ENCODE measurements at places on chromosomes 3 and 15.

- no peak for DNase-seq
Observed at GRCh38 chr15:63603516-63603915, 6.3 kb downstream of the FBXL22 start.

- DNase-seq = no peak
Observed at GRCh38 chr15:33163816-33164215, 30.7 kb downstream of the FMN1 start.

GRCh38 chr15:65311760-65312159, 7.3 kb downstream of the RNU5B-1 start:
- no peak for DNase-seq

DNA sequence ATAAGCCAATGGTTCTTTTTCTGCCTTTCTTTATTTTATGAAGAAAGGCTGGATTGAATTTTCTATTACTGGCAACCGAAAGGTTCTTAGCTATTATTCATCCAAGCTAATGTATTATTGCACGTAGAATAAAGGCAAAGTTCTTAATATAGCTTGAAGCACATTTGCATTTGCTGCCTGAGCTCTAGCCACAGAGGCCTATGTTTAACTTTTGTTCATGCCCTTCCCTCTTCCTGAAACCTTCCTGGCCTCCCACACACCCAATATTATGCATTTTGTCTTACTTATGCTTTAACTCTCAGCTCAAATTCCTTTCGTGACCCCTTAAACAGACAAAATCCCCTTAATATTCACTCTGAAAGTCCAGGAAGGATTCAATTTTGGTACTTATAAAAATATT, 71.0 kb upstream of the ZNF280D start:
- no peak for DNase-seq

- no peak for DNase-seq
Observed at GRCh38 chr15:89494031-89494430, 2.4 kb downstream of the RHCG start.

DNA sequence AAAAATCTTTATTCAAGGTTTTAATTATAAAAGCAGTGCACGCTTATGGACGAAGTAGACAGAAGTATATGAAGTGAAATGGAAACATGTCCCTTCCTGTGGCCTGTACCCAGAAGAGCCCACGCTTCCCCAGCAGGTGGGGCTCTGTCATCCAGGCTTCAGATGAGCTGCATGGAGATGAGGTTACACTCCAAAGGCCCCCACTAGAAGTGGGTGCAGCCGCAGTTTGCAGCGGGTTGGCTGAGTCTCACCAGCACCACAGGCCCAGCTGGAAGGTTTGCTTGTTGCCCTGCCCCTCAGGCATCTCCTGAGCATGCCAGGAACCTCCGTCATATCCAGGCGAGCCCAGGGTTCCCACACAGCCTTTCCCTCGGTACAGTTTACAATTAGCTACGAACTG, 33.1 kb downstream of the PRR20G start:
- no peak for DNase-seq

GRCh38 chr3:191331388-191331787, 1.1 kb upstream of the UTS2B start:
- no peak for DNase-seq

DNA sequence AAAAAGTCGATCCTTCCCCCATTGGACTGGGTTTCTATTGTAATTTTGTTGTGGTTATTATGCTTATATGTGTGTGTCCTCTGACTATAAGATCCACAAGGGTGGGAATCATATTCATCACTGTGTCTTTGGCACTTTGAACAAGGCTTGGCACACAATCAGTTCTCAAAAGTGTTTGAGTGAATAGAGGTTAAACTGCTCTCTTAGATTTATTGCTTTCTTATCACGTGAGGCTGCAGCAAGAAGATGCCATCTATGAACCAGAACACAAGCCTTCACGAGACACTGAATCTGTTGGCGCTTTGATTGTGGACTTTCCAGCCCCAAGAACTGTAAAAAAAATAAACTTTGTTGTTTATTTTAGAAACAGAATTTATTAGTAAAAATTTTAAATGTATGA, 295.0 kb upstream of the MDFIC2 start:
- no peak for DNase-seq

DNA sequence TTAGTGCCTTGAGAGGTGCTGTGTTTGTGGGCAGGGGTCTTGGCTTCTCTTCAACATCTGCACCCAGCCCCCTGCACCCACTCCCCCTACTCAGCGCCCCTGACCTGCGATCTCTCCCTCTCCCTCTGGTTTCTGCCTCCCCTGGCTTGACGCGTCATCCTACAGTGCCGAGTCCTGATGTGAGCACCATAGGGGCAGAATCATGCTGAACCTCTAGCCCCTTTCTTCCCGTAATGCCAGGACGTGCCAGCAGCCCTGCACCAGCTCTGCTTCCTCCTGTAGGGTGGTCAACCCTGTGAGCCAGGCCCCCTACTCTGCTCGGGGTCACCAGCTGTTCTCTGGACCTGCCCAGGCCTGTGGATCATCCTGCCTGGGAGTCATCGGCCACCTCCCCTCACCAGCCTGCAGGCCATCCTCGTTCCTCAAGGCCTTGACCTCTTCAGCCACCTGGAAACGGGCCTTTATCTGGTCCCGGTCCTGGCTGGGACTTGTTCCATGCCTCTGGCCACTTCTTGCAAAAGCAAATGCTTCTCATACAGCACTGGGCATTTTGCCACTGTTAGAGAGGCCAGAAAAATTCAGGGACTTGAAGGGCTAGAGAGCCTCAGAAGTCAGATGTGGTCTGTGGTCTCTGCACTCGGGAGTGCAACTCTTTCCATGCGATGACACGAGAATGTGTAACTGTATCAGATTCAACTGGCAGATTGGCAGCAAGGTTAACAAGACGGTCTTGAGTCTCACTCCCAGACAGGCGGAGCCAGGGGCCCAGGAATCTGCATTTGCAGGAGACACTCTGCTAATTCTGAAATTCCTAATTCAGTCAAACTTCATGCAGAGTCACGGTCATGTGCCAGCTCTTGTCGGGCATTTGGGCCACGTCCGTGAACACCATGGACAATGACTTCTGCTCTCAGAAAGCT, 16.7 kb upstream of the KLF15 start:
- no peak for DNase-seq

DNA sequence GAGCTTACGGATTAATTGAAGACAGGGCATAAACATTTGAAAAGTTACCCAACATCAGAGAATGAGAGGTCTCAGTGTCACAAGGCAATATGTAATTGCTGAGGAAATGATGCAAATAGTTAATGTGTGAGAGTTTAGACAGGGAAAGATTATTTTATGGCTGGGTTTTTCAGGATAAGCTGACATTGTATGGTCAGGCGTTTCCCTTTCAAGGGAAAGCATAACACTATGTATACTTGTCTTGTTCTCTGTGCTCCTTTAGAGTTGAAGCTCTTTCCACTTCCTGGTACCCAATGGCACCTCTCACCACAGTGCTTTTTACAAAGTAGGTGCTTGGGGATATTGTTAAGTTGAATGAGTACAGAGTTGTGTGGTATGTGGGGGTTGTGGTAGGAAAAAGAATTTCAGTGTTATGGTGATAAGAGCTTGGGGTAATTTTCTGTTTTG, 19.9 kb downstream of the IQGAP1 start:
- DNase-seq = no peak

GRCh38 chr3:144894576-144894975, 923.0 kb downstream of the DIPK2A start:
- DNase-seq = no peak

DNA sequence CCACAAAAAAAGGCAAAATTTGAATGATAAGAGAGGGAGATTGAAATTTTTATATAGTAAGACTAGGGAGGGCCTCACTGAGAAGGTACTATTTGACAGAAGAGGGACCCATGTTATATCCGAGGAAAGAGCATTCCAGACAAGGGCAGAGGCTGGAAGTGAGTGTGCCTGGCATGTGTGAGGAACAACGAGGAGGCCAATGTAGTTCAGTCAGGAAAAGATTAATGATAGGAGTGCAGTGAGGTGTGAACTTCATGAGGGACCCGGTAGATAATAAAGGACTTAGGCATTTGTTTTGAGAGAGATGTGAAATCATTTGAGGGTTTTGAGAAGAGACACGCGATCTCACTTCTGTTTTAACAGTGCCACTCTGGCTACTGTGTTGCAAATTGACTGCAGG, 36.3 kb downstream of the ASTE1 start:
- DNase-seq = no peak

DNA sequence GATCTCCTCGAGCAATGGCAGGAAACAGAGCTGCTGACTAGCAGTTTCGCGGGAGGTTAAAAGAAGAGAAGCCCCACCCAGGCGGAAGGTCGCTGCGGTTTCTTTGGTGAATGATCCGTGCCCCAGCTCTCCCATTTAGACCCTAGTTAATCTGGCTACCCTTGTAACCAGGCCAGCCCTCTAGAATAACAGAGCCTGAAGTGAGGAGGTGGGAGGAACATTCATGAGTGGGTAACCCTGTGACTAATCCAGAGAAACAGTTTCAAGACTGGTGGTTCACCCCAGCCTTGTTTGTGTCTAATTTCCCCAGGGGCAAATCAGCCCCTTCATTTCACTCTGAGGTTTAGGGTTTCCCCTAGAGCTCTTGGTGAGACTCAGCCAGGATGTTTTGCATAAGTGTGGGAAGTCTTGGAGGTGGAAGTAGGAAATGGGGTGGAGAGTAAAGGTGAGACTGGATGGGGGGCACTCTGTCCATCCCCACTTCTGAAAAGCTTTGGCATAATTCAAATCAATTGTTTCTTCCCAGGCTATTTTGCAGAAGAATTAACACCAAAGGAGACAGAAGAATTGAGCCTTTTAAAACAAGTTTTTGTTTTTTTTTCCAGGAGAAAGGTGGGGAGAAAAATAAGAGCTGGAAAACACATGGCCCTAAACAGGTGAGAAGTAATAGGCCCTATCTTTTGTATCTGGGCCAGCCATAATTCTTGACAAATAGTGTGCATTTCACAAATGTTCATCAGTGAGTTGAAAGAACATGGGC, 303.1 kb downstream of the RPLP1 start:
- DNase-seq = peak; percentile 84

- no peak for DNase-seq
Observed at GRCh38 chr3:30112902-30113484, 493.4 kb upstream of the TGFBR2 start.

GRCh38 chr3:24287755-24288450, 206.7 kb downstream of the THRB start:
- no peak for DNase-seq

DNA sequence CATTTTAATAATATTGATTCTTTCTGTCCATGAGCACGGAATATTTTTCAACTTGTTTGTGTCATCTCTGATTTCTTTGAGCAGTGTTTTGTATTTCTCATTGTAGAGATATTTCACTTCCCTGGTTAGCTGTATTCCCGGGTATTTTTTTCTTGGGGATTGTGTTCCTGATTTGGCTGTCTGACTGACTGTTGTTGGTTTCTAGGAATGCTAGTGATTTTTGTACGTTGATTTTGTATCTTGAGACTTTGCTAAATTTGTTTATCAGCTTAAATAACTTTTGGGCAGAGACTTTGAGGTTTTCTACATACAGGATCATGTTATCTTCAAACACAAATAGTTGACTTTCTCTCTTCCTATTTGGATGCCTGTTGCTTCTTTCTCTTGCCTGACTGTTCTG, 418.8 kb upstream of the ALCAM start:
- no peak for DNase-seq

- DNase-seq = no peak
Observed at GRCh38 chr15:45180201-45180600, 7.6 kb downstream of the SHF start.

GRCh38 chr3:167445491-167445890, 28.4 kb downstream of the SERPINI2 start:
- no peak for DNase-seq

GRCh38 chr3:111506435-111506834, 35.6 kb upstream of the CD96 start:
- DNase-seq = no peak

GRCh38 chr3:36784138-36784635, 19.8 kb upstream of the DCLK3 start:
- DNase-seq = no peak

DNA sequence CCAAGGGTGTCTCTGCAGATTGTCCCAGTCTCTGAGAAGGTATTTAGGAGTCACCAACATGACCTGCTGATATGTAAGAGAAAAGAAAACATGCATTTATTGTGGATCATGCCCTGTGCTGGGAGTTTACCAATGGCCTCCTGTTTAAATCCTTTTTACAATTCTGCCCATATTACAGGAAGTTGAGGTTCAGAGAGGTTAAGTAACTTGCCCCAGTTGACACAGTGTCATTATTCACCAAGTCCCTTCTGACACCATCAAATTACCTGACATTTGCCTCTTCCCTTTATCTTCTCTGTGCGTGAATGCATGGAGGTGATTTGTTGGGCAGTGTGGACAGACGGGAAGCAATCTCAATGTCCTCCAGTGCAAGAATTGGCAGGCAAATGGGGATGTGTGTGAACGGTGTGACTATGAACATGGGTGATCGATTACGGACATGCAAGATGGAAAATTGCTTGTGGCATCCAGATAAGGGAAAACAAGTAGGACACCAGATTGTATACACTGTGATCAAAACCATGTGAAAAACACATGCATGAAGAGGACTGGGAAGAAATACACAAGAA, 27.3 kb downstream of the ZNF710 start:
- DNase-seq = no peak

- no peak for DNase-seq
Observed at GRCh38 chr15:55528812-55529211, 20.8 kb upstream of the DNAAF4 start.

GRCh38 chr3:193499801-193500485, 54.8 kb downstream of the ATP13A4 start:
- DNase-seq = no peak

DNA sequence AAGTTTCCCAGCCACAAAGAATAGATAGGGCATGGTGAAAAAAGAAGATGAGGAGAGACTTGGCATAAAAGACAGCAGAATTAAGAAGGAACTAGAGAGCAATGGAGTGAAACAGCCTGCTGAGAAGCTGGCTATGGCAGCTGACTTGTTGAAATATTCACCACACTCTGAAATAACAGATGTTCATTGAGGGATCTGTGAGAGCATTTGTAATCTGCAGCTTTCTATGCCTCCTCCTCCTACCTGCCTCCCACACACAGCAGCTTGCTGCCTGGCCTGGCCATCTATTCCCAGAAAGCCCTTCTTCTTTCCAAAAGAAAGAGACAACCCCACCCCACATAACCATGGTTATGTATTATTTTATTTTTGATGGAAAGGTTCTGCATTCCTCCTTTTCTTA, 303.9 kb downstream of the GAP43 start:
- no peak for DNase-seq

GRCh38 chr15:69181424-69181823, 21.0 kb downstream of the GLCE start:
- no peak for DNase-seq

- DNase-seq = peak; percentile 65
Observed at GRCh38 chr3:170632780-170633179, 46.9 kb upstream of the SLC7A14 start.

- DNase-seq = no peak
Observed at GRCh38 chr15:50051811-50052419, 67.1 kb downstream of the ATP8B4 start.
